ENCODE measurements at places on chromosomes 6 and 20. TPM values are rescaled to one million over a fixed set of nuclear protein-coding genes. Genes with fewer than 3 reads are reported as not detected.

DNA sequence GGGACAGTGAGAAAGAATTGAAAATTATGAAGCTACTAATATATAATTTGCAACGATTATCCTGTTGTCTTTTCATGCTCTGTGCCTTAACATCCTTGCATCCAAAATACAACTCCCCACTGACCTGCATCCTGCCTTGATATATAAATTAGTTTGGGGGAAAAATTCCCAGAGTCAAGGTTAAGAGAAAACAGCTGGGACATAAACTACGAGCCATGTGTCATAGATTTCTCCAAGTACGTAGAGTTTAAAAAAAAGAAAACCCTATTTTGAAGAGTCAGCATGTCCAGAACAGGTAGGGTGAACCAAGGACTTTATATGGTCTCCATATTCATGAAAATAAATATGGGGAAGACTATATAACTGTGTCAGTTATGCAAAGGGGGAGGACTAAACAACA is 123.8 kb upstream of the MARCKS start:
- DNase-seq, result no peak

The ME1 gene
- 7.2 TPM for total RNA-seq

GRCh38 chr6:19320111-19320581 is 517.0 kb upstream of the ID4 start:
- no peak for DNase-seq

The RBBP9 gene
- 16.3 TPM for total RNA-seq

The EIF6 gene
- total RNA-seq, result 88.0 TPM

- DNase-seq, result no peak
These were observed 225.9 kb downstream of the SMOC2 start for GRCh38 chr6:168666699-168667427.

- DNase-seq, result no peak
These were observed 169.5 kb downstream of the FRK start for GRCh38 chr6:115891111-115891669.

The LCA5 gene
- 8.0 TPM for total RNA-seq

GRCh38 chr20:50305636-50306477 is 115.2 kb downstream of the CEBPB start:
- DNase-seq, result no peak

DNA sequence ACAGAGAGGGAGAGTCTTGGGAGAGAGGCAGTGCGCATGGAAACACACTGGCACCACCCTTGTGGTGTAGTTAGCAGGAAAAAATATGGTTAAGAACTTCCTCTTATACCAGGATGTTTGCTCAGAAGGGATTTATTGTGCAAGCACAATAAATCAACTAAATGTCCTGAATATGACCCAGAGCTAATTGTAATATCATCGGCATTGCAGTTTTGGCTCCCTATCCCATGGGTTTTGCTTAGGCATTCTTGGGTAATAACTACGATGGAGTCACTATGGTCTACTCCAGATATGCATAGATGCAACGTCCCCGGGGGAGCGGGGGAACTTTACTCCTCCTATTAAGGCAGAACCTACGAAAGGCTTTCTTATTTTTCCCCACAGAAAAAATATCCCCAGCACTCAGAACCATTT is 751.6 kb downstream of the EYS start:
- DNase-seq, result no peak

The ABHD16B gene
- total RNA-seq, result not detected
